Activated effector memory CD4-positive, alpha-beta T cell treated with Interleukin-2 at 50 U/mL for 16 hours (primary cell): ENCODE measurements at places on chromosomes 1 and 21.

DNA sequence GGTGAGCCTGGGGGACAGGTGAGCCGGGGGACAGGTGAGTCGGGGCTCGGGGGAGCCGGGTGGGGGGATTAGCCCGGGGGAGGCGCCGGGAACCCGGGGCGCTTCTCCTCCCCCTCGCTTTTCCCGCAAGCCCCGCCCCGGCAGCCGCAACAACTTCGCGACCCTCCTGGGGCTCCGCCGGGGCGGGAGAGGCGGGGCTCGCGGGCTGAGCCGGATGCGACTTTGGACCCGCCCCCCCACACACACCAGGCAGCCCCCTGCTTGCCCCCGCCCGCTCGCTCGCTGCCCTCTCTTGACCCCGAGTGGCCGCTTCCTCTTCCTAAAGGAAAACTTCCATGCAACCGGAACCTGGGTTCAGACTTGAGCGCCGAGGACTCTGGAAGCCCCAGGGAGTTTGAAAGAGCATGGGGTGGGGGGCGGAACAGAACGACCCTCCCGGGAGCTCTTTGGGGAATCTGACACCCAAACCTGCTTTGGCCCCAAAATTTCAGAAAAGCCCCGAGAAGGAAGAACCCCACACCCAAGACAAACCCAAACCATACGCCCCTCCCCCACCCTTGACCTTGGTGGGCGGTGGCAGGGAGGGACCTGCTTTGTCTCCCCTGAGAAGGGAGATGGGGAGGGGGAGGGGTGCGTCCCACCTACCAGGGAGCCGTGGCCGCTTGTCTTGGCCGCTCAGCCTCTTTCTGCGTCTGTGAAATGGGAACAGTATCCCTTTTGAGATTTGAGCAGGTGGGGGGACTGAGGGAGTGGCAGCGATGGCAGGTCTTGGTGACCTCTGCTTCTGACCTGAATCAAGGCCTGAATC is 550 bp downstream of the ARHGEF16 start:
- DNase-seq, result no peak

DNA sequence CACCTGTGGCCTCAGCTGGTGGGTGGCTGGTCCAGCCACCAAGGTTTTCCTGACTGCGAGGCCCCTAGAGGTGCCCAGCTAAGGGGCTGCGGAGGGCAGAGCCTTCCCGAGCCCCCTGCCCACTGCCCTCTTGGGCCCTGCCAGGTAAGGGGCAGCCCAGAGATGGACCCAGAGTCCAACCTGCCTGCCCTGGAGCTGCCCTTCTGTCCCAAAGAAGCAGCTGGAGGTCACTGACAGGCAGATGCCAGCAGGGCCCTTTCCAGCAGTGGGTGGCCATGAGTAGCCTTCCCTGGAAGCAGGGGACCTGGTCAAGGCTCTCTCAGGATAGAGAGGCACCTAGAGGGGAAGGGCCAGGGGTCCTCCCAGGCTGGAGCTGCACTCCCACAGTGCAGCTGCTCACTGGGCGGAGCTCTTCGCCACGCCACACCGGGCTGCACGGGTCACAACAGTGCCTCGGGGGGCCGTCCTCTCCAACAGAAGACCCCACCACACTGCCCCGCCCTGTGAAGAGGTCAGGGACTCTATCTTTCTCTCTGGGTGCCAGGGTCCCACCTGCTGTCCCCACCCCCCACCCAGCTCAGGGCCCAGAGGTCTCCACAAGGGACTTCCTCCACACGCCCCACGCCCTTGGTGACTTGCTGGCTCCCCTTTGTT is 10.9 kb upstream of the GNB1 start:
- no peak for DNase-seq

- no peak for DNase-seq
Observed at GRCh38 chr1:244165021-244165420, 113.9 kb downstream of the ZBTB18 start.

DNA sequence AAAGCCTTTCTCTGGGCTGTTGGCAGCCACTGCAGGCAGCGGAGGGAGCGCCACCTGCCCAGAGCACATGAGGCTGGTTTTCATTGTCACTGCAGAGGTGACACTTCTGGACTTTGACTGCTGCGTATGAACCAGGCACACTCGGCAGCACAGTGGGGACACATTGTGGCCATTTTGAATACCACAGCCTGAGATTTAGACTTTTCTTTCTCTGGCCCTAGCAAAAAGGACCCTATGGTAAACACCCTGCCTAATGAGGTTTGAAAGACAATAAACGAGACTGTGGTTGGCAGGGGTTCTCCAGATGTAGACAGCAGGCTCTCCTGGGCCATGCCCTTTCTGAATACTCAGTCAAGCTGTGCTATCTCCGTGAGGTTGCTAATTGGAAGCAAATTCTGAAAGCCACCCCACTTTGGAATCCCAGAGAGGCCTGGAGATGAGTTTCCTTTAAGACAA is 12.0 kb upstream of the KCNE2 start:
- no peak for DNase-seq

DNA sequence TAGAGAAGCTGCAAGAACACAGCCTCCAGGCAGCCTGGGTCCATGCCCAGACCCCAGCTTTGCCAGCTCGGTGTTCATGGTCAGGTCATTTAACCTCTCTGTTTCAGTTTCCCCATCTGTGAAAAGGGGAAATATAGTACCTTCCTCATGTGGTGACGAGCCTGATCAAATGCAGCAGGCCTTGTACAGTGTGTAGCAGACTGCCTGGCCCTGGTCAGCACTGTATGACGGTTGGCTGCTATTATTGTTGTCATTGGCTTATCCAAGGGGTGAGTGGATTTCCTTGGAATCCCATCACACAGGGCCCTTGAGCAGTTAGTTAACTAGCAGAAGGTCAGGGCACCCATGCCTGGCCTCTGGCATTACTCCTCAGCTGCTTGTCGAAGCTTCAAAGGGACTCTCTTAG is 6.6 kb upstream of the TMEM51 start:
- no peak for DNase-seq

DNA sequence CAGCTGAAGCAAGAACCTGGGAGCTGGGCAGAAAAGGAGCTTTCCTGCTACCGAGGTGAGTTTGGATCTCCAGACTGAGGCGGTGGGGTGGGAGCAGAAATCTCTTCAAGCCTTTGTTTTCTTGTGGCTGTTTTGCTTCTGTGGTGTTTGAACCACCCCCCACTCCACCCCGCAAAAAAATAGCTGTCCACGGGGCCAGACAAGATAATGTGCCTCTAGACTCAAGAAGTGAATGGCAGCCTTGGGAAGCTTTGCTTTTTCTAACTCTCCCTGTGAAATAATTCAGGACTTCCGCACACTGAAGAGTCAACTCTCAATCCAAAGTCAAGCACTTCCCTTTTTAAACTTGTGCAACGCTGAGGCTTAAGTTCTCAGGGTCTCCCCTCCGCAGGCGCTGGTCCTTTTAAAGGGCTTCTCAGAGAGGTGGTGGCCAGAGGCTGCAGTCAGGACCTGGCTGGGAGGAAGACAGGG is 159.6 kb upstream of the COA6 start:
- no peak for DNase-seq

GRCh38 chr1:29971703-29972102 is 735.4 kb downstream of the PTPRU start:
- no peak for DNase-seq

GRCh38 chr1:13812456-13813397 is 112.7 kb downstream of the PRDM2 start:
- DNase-seq, result no peak

DNA sequence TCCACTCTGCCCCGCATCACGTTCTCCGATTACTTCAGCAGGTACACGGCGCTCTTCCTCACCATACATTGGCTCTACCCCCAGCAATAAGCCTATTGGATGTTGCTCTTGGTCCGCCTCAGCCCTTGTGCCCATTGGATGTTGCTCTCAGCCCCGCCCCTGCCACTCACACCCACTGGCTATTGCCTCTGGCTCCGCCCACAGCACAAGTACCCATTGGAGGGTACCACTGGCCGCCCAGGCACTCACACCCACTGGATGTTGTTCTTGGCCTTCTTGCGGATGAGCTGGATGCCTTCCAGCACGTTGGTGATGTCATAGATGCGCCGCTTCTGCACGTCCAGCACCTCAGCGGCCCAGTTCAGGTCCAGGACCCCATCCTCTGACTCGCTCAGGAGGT is 9.4 kb downstream of the E2F2 start:
- no peak for DNase-seq

GRCh38 chr1:68291688-68292384 is 59.5 kb upstream of the WLS start:
- no peak for DNase-seq

GRCh38 chr1:214248311-214249085 is 32.5 kb upstream of the SMYD2 start:
- DNase-seq, result no peak

- no peak for DNase-seq
Observed at GRCh38 chr1:58123051-58123450, 423.5 kb downstream of the OMA1 start.

- no peak for DNase-seq
Observed at GRCh38 chr1:110542725-110543124, 23.8 kb upstream of the KCNA10 start.

GRCh38 chr1:192903142-192903541 is 94.3 kb downstream of the RGS2 start:
- DNase-seq, result no peak

DNA sequence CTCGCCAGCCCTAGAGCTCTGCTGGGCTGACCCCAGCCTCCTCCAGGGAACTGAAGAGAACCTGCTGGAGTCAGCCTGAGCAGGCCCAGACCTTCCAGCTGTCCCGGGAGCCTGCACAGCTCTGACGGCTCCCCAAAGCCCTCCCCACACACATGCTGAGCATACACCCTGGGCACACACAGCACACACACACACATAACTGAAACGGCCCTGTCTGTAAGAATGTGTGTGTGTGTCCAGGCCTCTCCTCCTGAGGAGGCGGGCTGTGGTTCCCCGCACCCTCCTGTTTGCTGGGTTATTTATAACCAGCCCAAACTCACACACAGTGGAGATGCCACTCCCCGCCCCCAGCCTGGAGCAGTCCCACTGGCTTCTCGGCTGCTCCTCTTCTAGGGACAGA is 20.2 kb downstream of the SDC3 start:
- no peak for DNase-seq

GRCh38 chr1:161531986-161532643 is 7.8 kb downstream of the HSPA6 start:
- no peak for DNase-seq

GRCh38 chr1:114116086-114116485 is 37.6 kb downstream of the SYT6 start:
- no peak for DNase-seq

GRCh38 chr1:225603538-225604354 is 49.2 kb downstream of the ENAH start:
- DNase-seq, result no peak

DNA sequence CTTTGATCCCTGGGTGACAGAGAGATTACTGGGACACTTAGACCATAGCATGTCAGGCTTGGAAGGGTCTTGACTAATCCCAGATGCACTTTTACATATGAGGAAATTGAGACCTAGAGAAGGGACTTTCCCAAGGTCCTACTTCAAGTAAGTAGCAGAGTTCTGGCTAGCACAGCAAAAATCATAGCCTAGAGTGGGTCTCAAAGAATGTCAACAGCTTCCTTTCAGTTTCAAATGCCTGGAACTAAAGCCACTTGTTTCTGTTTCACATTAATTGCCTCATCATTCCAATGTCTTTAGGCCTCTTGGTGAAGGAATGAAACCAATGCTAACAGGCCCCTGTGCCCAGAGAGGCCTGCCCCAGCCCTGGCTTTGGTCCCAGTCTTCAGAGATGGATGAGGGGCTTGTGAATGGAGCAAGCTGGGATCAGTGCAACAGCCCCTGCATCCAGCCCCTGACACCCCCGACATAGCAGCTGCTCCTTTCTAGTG is 26.6 kb downstream of the ATF3 start:
- no peak for DNase-seq

DNA sequence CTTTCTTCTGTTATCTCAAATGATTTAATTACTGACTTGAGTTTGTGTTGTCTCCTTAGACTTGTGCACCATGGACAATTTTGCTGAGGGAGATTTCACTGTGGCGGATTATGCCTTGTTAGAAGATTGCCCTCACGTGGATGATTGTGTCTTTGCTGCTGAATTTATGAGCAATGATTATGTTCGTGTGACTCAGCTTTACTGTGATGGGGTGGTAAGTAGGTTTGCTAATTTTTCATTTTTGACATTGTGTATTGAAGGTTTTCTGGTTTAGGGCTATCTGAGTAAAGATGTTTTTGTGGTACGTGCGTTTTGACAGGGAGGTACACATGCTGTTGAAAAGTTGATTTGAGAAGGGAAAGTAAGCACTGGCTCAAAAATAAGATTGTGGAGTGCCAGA is 14.1 kb downstream of the TTC3 start:
- DNase-seq, result no peak

DNA sequence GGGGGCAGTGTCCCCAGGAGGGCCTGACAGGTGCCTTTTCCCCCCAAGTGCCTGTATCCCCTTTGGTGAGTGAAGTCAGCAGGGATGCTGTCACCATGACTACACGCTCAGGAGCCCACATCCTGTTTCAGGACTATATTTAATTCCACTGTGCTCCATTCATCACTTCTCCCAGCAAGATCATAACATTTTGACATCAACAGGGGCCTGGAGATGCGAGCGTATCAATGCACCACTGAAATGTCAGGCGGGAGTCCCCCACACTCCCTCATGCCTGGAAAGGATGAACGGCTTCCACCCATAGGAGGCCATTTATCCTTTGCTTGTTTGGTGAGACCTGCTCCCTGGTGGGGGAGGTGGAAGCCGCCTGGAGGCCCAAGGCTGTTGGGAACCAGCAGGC is 119.1 kb downstream of the PTPRU start:
- DNase-seq, result no peak

- no peak for DNase-seq
Observed at GRCh38 chr1:44103270-44104131, 15.1 kb upstream of the KLF17 start.

GRCh38 chr1:222970711-222971110 is 155.9 kb downstream of the DISP1 start:
- DNase-seq, result no peak

DNA sequence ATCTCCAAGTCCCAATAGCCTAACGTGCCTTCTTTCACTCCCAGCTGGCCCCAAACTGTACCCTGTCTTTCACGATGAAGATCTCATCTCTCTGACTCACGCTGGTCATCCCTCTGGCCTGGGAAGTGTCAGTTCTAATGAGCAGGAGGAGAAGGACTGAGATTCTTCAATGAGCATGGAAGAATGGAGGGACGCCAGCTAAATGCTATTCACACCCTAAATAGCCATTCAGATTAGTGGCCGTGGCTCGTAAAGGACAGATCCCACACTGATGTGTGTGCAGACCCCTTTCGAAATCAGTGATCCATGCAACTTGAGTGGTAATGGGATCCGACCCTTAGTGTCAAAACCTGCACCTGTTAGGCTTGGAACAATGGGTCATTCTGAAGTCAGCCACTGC is 75.9 kb upstream of the SMYD2 start:
- DNase-seq, result no peak

- DNase-seq, result no peak
Observed at GRCh38 chr21:32779983-32780382, 8.4 kb upstream of the PAXBP1 start.

GRCh38 chr1:195934817-195935553 is 673.3 kb downstream of the KCNT2 start:
- no peak for DNase-seq

GRCh38 chr1:156920233-156921052 is at the start of gene LRRC71:
Gene LRRC71 (plus strand): TSS chr1:156920632. CDS start chr1:156920804, 172 bp downstream.
- peak; percentile 19 for DNase-seq

- DNase-seq, result no peak
Observed at GRCh38 chr1:212089560-212090163, 54.1 kb downstream of the DTL start.

GRCh38 chr1:10939654-10940450 is 72.6 kb upstream of the TARDBP start:
- DNase-seq, result no peak

GRCh38 chr1:98550076-98550475 is 111.4 kb upstream of the SNX7 start:
- DNase-seq, result no peak

- DNase-seq, result no peak
Observed at GRCh38 chr1:110084227-110085078, 14.0 kb upstream of the ALX3 start.
